GM04503 (cell line): ENCODE measurements at places on chromosomes 5 and 9.

DNA sequence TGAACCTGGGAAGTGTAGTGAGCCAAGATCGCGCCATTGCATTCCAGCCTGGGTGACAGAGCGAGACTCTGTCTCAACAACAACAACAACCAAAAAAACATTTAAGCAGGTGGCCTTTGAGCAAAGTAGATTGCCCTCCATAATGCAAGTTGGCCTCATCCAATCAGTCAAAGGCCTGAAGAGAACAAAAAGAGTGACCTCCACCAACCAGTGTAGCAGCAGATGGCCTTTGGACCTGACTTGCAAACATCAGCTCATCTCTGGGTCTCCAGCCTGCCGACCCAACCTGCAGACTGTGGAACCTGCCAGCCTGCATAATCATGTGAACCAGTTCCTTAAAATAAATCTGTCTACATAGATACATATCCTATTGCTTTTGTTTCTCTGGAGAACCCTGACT, 7.5 kb downstream of the FRRS1L start:
- no peak for DNase-seq

GRCh38 chr5:10975945-10976344, 214.9 kb upstream of the DAP start:
- no peak for DNase-seq

DNA sequence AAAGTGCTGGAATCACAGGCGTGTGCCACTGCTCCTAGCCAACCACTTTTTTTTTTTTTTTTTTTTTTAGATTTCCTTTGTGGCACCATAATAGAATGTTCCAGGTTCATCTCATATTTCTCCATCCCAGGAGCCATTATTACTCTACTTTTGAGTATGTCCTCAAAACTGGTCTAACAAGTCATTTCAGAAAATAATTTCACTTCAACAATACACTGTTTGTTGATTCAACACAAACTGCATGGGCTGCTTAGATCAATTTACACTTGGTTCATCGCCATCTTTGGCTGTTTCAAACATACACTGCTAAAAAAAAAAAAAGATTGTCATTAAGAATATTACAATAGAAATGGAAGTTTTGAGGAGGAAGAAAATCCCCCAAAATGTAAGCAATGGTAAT, 57.9 kb downstream of the CSNK1A1 start:
- DNase-seq, result no peak

- no peak for DNase-seq
Measured at GRCh38 chr9:91428436-91428835, 4.8 kb upstream of the NFIL3 start.

DNA sequence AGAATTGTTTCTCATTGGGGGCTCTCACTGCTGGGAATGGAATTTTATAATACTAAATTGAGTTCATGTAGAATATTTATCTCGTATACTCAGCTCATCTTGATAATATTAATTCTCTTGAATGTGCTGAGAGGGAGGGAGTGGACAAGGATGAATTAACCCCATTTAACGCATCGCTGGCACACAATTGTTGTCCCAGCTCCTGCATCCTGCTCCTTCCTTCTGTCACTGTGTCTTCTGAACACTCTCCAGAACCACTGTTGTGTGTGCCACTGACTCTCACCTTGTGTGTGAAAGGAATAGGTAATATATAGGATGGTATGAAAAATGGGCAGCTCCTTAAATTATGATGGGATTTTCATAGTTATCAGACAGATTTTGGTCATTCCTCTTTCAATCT, 267.3 kb downstream of the MTRR start:
- DNase-seq, result no peak

GRCh38 chr5:15959370-15960164, 220.0 kb downstream of the MARCHF11 start:
- no peak for DNase-seq

DNA sequence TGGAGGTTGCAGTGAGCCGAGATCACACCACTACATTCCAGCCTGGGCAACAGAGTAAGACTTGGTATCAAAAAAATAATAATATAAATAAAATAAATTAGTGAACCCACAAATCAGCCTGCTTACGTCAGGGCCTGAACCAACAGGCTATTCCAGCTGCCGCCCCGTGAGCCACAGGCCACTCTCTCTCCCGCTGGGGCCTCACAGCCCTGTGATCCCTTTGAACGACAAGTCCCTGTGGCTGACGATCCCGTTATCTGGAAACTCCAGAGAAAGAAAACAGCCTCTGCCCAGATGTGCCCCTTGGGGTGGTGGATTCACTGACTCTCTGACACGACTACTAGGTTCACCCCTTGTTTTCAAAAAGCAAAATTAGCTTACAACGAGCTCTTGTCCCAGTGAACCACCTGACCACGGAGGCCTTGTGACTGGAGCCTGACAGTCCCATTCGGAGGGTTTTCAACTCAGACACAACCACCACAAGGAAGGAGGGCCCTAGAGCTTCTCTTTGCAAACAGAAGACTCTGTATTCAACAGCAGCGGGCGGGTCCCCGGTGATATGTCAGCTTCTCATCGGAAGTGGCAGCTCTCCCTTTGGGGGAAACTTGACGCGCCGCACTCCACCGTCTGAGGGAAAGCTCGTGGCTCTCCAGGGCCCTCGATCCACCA, 4.4 kb upstream of the DIPK1B start:
- no peak for DNase-seq

DNA sequence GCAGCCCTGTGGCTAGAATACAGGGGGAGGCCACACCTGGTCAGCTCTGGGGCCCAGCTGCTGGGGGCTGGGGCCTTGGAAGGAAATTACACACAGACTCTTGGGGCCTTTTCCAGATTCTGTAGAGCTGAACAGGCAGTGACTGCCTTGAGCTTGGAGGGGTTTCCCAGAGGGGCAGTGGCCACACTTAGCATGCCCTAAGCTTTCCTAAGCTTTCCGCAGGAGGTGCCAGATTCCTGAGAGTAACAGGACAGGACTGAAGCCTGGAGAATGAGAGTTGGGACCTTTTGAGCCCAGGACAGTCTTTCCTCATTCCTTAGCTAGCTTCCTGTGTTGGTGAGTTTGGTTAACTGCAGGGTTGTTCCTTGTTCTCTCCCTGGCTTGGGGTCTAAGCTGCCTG, 1.4 kb downstream of the TBC1D13 start:
- DNase-seq, result no peak

- peak; percentile 44 for DNase-seq
Measured at GRCh38 chr5:89313044-89313443, 430.1 kb upstream of the MEF2C start.

- DNase-seq, result no peak
Measured at GRCh38 chr5:58838729-58839128, 255.9 kb downstream of the RAB3C start.

GRCh38 chr9:77751341-77752091, 103.4 kb upstream of the GNA14 start:
- DNase-seq, result peak; percentile 53

- no peak for DNase-seq
Measured at GRCh38 chr5:180034564-180034963, 37.0 kb downstream of the RNF130 start.

- DNase-seq, result no peak
Measured at GRCh38 chr9:132694144-132694543, 23.9 kb downstream of the GTF3C4 start.

- no peak for DNase-seq
Measured at GRCh38 chr5:163459462-163459818, 462 bp downstream of the NUDCD2 start.

GRCh38 chr5:60668686-60669304, 31.2 kb downstream of the DEPDC1B start:
- no peak for DNase-seq

DNA sequence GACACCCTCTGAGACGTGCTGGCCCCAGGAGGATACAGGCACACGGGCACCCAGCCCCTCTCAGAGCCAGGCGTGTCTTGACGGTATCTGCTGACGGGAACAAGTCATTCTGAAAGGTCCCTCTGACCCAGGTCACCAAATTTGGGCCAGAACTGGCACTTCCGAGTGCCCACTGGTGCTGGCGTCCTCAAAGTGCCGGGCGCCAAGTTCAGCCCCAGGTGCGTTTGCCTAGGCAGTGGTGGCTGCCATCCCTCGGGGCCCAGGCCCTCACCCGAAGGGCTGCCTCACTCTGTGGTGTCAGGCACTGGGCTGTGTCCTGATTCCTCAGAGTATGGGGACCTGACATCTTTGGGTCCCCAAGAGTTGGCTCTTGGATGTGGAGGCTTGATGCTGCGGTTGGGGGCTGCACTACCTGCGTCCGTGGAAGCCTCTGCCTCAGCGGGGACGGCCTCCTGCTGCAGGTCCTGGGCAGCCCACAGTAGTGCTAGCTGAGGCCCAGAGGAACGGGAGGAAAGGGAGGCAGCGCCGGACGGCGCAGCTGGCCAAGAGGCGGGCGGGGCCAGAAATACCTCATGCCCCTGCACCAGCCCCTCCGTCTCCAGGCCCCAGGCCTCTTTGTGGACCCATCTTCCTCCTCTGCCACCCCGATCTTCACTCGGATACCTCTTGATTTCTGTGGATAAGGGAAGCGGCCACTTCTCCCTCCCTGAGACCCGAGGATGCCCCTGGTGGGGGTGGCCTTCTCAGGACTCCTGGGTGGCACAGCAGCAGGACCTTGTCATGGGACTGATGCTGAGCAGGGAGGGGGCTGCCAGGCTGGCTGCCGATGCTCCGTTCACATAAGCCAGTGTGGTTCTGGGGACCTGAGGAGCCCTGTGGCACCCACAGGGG, 109.4 kb upstream of the LMX1B start:
- DNase-seq, result no peak

GRCh38 chr9:71761938-71762353, 6.4 kb downstream of the CEMIP2 start:
- DNase-seq, result no peak

- no peak for DNase-seq
Measured at GRCh38 chr9:37936965-37937364, 33.0 kb upstream of the SLC25A51 start.

DNA sequence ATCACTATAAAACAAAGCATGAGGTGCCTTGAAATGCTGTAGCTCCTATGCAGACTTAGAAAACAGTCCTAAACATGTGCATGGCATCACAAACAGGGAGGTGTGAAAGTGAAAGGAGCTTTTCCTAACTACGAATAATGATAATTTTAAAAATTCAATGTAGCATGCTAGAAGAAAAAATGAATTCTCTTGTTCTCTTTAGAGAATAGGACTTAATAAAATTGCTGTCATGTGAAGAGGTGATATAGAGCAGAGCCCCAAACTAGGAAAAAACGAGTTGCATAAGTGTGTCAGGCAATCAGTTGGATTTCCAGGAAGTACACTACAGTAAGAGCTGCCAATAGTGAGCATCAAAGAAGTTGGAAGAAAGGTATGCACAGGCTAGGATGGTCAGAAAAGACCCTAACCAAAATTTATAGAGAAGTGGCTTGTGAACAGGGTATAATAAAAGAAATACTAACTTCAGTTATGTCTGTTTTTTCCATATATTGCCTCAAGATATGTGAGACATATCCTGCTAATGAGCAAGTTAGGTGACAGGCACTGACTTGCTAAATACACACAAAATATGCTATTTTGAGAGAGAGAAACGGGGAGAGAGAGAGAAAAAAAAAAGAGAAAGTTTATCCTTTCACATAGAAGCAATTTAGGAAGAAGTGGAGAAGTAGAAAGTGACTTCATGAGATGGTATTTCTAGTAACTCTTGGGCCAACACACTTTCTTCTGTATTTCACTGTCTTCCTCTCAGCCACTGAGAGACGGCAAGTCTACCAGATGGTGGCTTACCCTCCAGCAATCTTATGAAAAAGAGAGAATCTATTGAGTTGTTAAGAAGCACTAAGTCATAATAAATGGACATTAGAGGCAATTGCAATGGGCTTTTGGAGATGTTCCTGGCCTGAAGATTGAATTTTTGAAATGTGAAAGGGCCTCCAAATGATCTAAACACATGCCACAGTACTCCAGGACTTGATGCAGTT, 18.0 kb downstream of the ITGA2 start:
- DNase-seq, result no peak

DNA sequence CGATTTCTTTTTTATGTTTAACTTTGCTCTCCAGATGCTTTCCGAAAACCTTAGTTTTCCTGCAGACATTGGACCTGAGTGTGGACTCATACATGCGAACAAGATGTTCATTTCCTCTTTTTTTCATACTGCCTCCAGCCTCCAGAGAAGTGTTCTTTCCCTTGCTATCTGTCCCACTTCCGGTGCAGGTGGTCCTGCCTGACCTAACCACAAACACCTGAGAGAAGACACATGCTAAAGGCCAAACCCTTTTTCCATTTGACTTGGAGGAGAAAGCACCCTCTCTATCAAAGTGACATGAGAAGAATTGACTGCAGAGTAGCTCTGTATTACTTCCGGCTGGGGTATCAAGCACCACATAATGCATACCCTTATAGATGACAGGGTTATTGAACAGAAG, 334.0 kb downstream of the ARHGEF28 start:
- no peak for DNase-seq

- no peak for DNase-seq
Measured at GRCh38 chr5:81428861-81429260, 34.9 kb upstream of the ACOT12 start.

DNA sequence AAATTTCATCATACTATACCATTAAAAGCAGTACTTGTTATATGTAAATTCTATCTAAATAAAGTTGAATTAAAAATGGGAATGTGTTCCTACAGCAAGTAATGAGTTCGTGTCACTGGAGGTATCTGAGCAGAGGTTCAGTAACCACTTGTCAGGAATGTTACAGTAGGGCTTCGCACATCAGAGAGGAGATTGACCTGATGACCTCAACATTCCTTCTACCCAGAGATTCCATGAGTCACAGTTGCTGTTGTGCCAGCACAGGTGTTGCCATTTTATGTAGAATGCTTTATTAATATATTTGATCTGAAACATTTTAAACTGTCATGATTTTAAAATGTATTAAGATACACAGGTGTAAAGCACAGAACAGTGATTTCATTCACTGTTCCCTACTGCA, 60.3 kb downstream of the STX17 start:
- no peak for DNase-seq

GRCh38 chr5:170306381-170306831, 8.8 kb upstream of the LCP2 start:
- DNase-seq, result peak; percentile 43

DNA sequence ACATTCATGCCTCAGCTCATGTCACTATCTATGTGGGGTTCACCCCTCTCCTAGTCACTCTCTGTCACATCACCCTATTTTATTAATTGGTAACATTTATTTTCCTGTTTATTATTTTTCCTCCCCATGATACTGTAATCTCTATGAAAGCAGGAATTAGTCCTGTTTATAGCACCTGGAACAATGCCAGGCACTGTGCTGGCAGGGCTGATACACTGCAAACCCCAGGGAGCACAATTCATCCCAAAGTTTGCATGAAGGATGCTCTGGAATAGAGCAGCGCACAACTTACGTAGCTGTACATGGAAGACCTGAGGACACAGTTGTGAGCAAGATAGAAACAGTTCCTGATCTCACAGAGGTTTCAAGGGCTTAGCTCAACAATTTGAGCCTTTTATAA, 103.2 kb downstream of the NSG2 start:
- no peak for DNase-seq

DNA sequence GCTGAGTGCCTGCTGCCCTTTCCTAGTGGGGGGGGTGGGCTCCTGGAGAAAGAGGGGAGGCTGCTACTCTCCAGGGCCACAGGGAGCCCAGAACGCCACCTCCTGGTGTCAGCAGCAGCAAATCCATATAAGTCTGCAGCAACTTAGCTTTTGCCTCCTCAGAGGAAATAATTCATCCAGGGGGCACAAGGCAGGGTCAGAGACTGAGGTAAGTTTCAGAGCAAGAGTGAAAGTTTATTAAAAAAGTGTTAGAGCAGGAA, 4.0 kb upstream of the CLPTM1L start:
- DNase-seq, result no peak

- DNase-seq, result no peak
Measured at GRCh38 chr5:14960120-14960462, 88.5 kb upstream of the ANKH start.

- DNase-seq, result no peak
Measured at GRCh38 chr9:113587471-113588031, 124.0 kb downstream of the RGS3 start.

- DNase-seq, result no peak
Measured at GRCh38 chr9:116705531-116705930, 18.4 kb downstream of the TRIM32 start.
